ENCODE measurements at places on chromosomes 13 and 19.

DNA sequence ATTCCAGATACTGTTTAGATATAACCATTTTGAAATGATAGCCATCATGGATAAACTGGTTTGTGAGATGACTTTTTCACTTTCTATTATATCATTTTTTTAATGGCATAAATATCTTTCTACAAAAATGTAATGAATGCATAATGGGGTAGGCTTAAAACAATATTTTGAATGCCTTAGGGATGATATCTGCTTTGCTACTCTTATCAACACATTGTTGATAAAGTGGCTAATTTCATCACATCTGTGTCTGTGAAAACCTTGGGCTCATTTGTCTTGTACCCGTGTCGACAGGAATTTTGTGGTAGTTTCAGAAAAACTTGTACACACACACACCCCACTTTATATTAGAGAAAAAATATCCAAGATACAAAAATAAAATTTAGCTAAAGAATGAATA, 44.1 kb downstream of the SLITRK6 start:
- no peak for DNase-seq

DNA sequence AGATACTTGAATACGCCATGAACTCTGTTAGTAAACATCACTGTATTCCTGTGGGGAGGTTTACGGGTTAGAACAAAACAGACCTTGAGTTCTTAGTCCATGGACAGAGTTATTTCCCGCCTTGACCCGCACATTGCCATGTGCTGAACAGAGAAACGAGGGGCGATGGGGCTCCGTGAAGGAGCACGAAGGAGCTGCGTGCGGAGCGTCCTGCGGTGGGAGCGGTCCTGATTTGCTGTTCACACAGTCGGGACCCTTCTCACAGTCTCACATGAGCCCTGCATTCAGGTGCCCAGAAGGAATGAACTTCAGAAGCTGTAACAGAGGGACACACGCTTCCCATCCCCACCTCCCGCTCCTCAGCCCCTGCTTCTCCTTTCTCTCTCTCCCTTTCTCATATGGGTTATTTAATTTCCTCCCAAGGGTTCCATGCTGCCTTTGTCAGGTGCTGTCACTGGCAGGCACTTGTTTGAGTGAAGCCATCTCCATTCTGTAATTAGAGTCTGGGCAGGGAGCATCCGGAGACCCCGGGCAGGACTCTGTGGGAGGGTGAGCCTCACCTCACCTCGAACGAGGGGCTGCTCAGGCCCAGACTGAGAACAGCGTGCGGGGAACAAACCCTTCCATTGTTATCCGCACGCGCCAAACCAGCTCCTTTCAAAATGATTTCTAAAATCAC, 76.9 kb downstream of the TEX29 start:
- no peak for DNase-seq

DNA sequence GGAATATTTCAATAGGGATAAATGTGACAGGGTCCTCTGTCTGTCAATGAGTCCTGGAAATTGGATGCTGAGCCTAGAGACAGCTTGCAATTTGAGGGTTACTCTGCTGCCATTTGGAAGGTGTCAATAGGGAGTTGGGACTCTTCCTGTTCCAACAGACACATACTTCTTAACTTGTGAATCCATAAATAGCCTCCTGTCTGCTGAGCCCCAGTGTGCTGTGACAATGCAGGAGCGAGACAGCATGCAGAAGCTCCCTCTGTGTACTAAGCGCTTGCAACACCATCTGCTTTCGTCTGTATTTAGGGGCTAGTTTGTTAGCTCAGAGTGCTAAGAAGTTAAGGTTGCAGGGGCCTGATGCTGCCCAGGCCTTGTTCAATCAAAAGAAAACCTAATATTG, 58.5 kb upstream of the GPR12 start:
- no peak for DNase-seq

DNA sequence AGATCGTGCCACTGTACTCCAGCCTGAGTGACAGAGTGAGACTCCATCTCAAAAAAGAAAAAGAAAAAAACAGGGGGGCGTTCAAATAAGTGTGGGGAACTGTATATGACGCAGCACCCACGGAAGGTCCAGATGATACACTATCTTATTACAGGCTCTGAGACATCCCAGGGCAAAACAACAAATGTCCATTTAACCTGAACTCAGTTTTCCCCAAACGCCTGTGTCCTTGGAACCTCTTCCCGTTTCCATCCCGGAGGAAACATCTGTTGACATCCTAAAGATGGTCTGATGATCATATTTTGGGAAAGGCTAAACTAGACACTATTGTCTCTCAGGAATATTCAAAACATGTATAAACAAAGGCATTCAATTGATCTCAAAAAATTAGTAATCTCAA, 72.4 kb downstream of the COL4A1 start:
- DNase-seq = no peak

GRCh38 chr19:370641-371330, 26.2 kb upstream of the MIER2 start:
- no peak for DNase-seq

- no peak for DNase-seq
These were observed 62.9 kb upstream of the SPATA13 start for GRCh38 chr13:24097667-24098066.

DNA sequence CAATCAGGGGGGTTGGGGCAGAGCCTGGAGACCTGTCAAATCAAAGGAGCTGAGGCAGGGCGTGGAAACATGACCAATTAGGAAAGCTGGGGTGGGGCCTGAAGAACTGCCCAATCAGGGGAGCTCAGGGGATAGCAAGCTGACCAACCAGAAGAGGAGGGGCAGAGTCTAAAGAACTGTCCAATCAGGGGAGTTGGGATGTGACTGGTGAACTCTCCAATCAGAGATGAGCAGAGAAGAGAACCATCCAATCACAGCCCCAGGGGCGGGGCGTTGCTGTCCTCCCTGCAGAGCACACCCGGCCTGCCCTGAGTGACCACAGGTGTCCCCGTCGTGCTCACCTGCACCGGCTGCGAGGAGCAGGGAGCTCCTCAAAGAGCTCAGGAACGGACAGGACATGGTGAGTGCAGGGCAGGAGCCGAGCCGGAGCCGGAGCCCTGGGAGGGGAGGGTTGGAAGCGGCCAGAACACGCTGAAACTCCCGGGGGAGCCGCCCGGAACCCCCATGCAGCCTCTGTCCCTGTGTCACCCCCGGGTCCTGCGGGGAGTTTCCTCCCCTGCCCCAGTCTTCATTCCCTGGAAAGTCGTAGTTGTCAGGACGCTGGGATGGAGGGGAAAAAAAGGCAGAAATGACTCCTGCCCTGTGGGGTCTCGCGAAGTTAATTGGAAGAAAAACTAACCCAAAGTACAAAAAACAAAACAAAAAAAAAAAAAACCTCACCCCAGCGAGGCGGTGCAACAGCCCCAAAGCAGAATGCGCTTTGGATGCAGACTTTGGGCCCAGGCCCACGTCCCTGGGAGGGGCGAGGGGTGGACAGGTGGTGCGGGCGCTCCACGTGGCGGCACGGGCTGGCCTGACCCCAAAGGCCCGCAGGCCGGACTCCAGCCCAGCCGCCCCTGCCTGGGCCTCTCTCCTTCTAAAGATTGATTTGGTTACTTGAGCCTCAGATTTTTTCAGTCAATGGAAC, at the start of gene ZNF556:
TSS of gene ZNF556 (plus strand) at position 311 of the 967 bp plus-strand sequence. CDS start at position 398, 87 bp downstream.
- DNase-seq = no peak

- DNase-seq = no peak
These were observed at the start of gene TTYH1 for GRCh38 chr19:54415208-54415900. TTYH1 (plus strand) TSS chr19:54415464; CDS start chr19:54415553, 89 bp downstream.

- no peak for DNase-seq
These were observed 21.4 kb downstream of the KCTD4 start for GRCh38 chr13:45179428-45179827.

GRCh38 chr13:27449081-27449603, 1.2 kb downstream of the MTIF3 start:
- DNase-seq = peak; percentile 36

- DNase-seq = peak; percentile 94
These were observed at the start of gene IZUMO1 for GRCh38 chr19:48746738-48747575. IZUMO1 (minus strand) TSS chr19:48746909; CDS start chr19:48745859, 1,050 bp downstream.

DNA sequence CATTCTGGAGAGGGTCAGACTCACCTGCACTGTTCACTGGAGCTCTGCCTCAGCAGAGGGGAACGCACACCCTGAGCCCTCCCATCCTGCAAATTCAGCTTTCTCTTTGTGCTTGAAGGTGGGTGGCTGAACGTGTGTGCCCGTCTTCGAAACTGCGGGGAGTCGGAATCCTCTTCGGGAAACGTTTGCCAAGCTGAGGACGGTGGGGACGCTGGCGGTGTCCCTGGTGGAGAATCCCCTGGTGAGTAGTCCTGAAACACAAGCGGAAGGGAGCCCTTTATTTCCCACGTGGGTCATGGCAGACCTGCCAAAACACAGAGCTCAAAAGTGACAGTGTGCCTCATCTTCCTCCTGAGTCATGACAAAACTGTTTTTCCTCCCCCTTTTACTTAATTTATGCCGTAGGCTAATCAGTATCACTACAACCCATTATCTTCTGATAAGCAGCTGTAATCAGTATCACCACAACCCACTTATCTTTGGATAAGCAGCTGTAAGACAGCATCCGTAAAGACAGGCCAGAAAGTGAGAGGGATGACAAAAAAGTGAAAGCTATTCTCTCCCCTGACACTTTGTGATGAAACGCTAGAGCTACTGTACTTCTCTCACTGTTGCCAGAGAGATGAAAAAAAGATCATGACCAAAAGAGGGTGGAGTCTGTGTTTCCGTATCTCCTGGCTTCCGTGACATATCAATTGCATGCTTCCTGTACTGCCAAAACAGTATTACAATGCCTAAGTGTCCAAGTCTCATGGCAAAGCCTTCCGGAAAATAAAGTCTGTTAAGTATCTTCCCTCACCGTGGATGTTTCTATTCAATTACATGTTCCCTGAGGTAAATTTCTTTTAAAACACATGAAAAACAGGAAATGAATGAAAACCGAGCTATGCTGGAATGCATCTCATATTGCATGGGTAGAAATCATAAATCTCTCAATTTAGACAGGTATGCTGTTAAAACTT, 155.5 kb downstream of the TBC1D4 start:
- no peak for DNase-seq

- peak; percentile 86 for DNase-seq
These were observed 92.6 kb downstream of the SIPA1L3 start for GRCh38 chr19:37999309-38000213.

DNA sequence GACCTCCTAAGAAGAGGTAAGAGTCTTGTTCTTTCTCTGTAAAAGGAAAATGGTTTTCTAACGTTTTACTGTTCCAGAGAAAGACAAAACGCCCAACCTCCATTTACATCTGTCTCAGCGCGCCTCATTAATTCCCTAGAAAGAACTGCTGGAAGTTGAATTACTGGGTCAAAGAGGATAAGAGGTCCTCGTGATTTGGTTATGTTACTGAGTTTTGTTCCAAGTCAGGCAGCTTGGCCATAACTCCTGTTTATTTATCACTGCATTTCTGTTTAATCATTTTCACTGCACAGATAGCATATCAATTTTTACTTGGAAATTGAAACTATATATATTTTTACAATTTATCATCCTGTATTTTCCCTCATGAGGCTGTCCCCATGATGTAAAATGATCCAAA, 112.9 kb upstream of the PEG3 start:
- DNase-seq = no peak

DNA sequence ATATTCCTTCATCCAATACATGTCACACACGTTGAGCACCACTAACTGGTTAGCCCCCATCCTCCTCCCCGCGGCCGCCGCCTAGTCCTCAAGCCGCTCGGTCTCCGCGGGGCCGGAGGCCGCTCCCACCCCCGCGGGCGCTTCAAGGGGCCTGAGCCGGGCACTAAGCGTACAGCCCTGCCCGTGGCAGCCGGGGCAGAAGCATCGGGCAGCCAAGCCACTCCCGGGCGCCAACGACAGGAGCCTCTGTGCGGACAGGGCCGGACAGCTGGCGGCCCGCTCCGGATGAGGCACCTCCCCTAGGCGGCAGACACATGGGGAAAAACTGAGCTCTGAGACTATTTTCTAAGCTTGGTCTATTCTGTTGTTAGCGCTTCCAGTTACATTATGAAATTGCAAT, 2.8 kb upstream of the ZNF543 start:
- DNase-seq = peak; percentile 26

DNA sequence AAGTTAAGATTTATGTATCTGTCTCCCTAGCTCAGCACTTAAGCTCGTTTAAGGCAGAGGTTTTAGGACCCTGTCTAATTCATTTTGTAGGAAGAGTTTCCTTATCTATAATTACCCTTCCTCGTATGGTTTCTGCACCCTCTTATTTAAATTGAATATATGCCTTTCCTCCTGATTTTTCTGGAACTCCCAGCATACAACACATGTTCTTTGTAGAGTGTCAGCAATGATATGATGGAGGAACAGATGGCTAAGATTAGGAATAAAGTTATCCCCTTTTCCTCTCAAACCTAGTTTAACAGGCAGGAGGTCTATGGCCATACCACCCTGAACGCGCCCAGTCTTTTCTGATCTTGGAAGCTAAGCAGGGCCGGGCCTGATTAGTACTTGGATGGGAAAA, 359.5 kb downstream of the PCDH17 start:
- no peak for DNase-seq

- DNase-seq = no peak
These were observed 246.3 kb upstream of the RFC3 start for GRCh38 chr13:33571618-33572017.

- no peak for DNase-seq
These were observed 81.5 kb upstream of the SHISA2 start for GRCh38 chr13:26133286-26133685.

- no peak for DNase-seq
These were observed 632.6 kb upstream of the ARGLU1 start for GRCh38 chr13:107200491-107200890.

- DNase-seq = no peak
These were observed 47.4 kb downstream of the SIPA1L3 start for GRCh38 chr19:37954421-37954874.

DNA sequence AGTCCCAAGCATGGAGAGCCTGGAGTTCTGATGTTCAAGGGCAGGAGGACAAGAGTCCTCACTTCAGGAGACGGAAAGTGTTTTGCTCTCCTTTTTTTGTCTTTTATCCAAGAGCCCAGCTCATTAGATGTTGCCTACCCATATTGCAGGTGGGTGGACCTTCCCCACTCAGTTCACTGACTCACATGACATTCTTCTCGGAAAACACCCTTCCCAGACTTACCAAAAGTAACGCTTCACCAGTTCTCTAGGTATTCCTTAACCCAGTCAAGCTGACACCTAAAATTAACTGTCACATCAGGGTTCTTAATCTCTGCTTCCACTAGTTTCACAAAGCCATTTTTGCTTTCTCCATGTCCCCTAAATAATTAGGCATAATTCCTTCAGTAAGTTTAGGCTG, 2215.4 kb upstream of the PCDH20 start:
- no peak for DNase-seq

DNA sequence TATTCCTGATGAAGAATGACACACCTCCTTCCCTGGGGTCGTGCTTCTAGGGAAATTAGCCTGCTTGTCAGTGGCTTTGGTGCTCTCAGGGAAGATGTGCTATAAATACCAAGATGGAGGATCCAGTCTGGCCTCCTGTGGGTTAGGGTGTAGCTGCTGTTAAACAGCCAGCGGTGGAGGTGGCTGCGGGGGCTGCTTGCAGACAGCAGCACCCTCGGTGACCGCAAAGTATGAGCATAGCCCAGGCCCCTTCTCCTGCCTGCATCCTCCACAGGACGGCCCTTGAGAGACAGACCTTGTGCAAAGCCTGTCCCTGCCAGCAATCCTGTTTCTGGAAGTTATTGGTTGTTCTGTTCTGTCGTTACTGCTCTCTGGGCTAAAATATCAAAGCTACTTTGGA, 11.4 kb downstream of the VSTM2B start:
- DNase-seq = no peak

- DNase-seq = peak; percentile 87
These were observed 80.5 kb upstream of the MBNL2 start for GRCh38 chr13:97141564-97142005.

Measured in adipocyte (in vitro differentiated cells).